Nephron progenitor cell (in vitro differentiated cells): ENCODE measurements at places on chromosomes 12 and 14.

DNA sequence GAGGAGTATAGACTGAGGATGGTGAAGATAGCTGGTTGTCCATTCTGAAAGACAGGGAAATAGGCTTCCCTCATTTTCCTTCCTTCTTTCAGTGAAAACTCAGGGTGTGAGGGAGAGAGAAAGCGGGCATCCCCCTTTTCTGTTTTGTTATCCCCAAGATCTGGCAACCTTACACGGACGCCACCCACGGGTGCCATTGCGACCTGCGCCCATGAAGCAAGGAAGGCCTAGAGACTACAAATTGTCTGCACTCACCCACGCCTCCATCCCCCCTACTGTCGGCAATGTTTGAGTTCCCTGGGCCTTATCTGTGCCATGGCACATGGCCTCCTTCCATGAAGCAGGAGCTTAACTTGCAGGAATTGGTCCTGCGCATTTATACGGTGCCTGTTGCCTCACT, 115.0 kb upstream of the IGF1 start:
- DNase-seq, result no peak

DNA sequence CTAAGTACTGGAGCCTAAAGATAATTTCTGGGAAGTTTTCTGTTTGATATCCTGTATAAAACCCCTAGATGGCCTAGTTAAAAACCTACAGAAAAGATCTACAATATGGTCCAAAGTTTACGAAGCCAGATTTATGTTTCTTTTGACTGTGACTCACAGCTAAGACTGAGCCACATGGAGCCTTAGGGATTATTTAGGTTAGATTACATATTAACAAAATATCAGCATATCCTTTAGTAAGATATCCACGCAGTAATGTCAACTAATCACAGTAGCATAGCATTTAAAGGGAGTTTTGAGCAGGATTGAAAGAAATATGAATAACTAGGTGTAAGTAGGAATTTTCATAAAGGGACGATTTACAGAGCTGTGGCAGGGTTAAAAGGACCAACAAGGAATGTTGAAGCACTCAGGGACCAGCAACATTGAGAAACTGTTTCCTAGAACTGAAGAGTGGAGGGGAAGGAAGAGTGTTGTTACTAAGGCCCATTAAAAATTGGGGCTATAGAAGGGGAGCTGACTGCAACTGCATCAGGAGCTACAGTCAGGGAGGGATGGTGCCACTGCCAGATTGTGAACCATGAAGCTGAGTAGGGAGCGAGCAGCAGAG, 155.5 kb downstream of the DACT1 start:
- no peak for DNase-seq

DNA sequence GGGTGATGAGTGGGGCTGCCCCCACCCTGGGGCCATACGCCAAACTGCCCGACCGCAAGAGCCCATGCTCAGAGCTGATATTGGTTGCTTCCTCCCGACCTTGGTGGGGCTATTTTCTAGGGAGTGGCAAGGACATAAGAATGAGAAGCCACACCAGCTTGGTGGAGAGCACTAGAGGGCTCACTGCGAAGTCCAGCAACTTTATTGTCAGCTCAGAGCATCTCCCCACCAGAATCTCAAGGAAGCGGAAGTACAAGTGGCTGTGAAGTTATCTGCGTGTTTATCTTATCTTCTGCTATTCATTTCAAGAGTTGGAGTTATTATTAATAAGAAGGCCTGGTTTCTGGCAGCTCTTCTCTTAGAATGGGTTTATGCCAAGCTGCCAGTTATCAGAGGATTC, 4.9 kb upstream of the PLXNC1 start:
- no peak for DNase-seq

DNA sequence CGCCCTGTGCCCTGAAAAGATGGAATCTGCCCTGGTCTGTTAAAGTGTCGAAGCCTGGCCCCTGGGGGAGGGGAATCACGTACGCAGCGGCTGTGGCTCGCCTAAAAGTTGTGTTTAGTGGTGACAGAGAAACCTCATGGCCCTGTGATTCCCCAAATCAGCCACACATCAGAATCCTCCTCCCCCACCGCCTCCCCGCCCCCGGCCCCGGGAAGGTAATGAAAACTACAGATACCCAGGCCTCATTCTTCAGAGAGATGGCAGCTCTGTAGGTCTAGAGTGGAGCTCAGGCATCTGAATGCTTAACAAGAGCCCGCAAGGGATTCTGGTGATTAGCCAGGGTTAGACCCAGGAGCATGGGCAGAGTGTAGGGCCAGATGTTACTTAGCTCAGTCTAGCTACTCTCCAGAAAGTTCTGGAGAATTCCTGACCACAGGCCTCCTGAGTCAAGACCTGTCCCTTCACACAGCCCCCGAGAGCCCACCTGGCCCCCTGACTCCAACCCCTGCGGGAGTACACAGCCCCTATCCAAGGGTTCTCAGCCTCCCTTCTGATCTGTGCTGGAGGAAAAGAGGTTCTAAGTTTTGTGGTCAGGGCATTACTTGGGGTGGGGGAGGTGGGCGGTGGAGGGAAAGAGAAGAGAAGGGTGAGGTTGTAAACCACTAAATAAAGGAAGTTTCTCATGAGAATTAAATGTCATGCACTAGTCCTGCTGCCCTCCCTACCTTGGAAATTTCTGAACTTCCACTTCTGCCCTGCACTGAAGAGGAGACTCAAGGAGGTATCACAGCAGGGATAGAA, 114.8 kb downstream of the PLXNC1 start:
- no peak for DNase-seq

DNA sequence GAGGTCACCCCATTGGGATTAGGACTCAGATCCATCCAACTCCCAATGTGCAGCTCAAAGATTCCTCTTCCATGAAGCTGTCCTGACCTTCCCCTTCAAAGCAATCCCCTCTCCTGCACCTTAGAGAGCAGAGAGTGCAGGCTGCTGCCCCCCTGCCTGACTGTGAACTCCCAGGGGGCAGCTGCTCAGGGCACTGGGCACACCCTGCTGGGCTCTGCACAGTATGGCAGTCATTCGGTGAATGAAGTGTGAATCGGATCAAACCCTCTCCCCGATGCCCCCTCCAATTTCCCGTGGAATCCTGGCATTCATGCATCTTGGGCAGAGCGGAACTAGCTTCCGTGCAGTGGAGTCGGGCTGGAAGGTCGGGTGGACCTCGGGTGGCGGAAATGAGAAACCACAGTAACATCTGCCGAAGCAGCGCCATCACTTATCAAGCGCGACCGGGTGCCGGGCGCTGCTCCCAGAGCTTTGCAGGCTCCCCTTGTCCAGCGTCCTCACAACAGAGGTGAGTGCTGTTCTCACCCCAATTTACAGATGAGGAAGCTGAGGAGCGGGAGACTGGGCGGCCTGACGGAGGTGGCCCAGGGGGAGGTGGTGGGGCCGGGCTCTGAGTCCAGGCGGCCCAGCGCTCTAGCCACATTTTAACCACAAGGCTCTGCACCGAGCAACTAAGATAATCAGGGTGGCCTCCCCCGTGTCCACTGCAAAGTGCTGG, 14.7 kb downstream of the GALNT9 start:
- DNase-seq, result no peak

DNA sequence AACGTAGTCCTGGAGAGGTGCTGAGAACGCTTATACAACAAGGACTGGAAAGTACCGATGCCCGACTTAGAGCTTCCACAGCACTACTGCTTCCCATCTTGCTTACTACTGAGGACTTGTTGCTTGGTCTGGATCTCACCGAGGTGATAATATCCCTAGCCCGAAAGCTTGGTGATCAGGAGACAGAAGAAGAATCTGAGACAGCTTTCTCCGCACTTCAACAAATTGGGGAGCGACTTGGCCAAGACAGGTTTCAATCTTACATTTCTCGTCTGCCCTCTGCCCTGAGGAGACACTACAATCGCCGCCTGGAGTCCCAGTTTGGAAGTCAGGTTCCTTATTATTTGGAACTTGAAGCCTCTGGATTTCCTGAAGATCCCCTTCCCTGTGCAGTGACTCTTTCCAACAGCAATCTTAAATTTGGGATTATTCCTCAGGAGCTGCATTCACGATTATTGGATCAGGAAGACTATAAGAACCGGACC, 1.1 kb downstream of the TOGARAM1 start:
- peak; percentile 3 for DNase-seq
